ENCODE measurements at places on chromosomes 6 and 20.

DNA sequence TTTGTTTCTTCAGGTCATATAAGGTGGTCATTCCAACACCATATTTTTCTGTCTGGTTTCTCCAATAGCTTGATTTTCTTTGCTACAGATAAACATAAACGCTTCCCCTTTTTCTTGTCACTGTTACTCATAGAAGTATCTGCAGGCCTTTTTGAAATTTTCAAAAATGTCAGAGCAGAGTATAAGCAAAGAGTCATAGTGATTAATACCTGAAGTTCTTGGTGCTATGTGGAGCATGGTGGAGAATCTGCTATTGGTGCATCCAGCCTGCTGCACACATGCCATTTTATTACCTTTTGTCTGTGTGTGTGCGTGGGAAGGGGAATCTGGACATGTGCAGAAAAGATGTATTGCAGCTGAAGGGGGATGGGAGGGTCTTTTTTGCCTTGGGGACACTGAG is 19.7 kb downstream of the STX11 start:
- no peak for DNase-seq

- DNase-seq = no peak
Observed at GRCh38 chr6:142075516-142076101, 57.1 kb upstream of the GJE1 start.

GRCh38 chr20:46438156-46438750 is 31.8 kb upstream of the ELMO2 start:
- no peak for DNase-seq

DNA sequence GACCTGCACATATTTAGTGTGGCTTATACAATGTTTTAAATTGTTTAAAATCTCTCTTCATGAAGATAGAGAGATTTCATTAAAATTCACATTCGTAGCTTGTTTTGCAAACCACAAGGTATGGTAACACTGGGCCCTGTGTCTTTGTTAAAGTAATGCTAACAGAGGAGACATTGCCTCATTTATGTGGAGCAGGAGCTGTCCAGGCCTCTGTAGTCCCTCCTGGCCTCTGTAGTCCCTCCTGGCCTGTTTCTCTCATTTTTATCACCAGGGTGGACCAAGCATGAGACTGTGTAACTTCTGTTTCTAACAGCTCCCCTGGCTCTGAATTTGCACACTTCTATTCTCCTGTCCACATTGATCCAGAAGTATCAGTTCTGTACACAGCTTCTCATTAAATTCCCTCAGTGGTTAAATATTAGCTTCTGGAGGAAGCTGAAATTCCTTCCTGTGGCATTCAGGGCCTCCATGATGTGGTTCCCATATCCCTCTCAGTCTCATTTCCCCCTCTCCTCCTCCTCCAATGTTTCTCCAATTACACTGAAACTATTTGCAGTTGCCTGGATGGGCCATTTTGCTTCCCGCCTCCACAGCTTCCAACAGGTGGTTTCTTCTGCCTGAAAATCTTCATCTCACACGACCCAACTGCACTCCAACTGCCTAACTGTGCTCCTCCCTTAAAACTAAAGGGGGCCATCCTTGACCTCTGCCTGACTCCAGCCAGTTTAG is 340.4 kb downstream of the SYNE1 start:
- no peak for DNase-seq

DNA sequence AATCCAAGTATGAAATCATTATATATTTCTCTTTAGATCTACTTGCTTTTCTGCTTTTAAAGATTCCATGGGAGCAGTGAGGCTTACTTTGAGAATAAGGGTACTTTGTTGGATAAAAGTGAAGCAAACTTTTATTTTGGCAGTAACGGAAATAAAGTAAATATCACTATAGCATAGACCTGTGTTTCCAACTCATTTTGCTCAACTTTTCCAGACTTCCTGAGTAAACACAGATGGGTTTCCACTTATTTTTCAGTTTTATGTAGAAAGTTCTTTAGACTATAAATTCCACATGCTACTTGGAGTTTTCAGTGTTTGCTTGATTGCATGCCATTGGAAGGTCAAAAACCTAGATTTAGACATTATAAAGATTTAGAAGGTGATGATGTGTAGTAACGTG is 6.2 kb downstream of the STX16 start:
- DNase-seq = no peak

GRCh38 chr20:1375515-1375914 is 17.3 kb downstream of the FKBP1A start:
- no peak for DNase-seq

GRCh38 chr20:33441142-33441955 is 2.2 kb downstream of the SNTA1 start:
- DNase-seq = no peak

DNA sequence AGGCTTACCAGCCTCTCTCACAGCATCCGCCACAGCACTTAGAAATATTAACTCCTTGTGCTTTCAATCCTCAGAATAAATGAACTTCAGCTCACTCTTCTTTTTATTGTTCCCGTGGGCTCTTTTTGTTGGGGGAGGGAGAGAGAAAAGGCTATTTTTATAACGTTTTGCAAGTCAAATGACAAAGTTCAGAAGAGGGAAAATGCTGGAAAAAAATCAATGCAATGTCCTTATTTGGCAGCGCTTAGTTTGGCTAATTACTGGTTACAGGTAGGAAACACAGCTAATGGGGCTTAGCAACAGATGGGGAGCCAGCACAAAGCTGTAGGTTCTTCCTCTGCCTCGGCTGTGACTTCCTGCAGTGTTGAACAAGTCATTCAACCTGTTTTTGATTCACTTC is 1067.0 kb upstream of the MAP3K7 start:
- no peak for DNase-seq

GRCh38 chr6:137883400-137884148 is 16.5 kb downstream of the TNFAIP3 start:
- no peak for DNase-seq

- no peak for DNase-seq
Observed at GRCh38 chr6:170393807-170394399, 87.3 kb downstream of the FAM120B start.

DNA sequence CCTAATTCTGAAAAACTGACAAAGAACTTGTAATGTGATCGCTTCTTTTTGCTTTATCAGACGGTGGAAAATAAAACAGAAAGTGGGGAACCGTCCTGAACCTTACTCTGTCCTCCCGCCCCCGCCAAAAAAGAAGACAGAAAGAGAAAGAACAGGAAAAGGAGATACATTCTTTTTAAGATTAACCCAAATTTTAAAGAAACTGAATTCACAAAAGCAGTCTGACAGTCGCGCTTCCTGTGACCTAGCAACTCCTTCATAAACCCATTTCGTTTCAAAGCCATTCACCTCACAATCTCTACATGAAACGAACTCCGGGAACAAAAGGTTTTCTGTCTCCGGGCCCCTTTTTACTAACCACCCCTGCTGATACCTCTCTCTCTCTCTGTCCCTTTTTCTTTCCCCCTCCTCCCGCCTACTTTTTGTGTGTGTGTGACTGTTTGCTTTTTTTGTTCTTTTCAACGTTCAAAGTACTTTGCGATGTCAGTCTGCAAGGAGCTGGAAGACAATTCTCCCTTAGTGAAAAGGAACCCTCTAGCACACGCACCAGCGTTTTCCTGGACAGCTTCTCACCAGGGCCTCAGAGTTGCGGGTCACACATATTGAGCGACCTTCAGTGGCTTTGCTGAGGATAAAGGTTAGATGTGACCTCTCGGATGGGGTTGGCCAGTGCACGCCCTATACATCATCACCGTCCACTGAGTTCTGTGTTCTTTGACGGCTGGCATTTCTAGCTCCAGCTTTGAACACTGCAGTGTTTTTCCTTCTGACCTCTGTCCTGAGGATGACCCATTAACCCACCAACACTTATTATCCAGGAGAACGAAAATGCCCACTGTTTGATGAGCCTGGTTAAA is 530 bp upstream of the NEDD9 start:
- DNase-seq = no peak

GRCh38 chr20:36497856-36498255 is 43.5 kb upstream of the MYL9 start:
- DNase-seq = no peak

DNA sequence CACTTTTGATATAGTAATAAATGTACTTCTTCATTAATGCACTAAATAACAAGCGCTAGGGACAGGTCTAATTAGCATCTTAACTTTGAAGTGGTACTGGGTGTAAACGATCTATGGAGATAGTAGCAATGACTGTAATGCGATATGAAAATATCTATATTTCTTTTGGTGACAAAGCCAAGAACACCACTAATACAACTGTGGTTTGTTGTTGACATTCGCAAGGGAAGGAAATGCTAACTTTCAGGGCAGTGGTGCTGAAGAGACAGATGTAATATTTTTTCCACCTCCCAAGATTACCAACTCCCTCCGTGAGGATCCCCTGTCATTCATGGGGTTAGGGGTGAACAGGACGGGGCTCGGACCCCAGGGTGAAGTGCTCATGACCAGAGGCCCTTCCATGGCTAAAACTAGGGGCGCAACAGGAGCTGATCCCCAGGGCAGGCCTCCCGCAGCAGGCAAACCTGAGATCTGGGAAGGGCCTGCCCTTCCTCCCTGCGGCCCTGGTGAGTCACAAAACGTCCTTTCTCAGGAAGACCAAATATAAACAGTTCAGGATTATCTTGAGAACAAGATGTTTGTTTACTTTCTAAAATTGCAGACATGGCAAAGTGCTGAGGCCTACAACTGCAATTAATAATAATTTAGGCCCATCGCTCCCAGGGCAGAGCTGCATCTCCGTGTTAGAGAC is 65.0 kb upstream of the TOX2 start:
- no peak for DNase-seq

- no peak for DNase-seq
Observed at GRCh38 chr6:83462524-83462923, 31.7 kb upstream of the ME1 start.

- no peak for DNase-seq
Observed at GRCh38 chr6:93676581-93676980, 257.2 kb upstream of the EPHA7 start.

DNA sequence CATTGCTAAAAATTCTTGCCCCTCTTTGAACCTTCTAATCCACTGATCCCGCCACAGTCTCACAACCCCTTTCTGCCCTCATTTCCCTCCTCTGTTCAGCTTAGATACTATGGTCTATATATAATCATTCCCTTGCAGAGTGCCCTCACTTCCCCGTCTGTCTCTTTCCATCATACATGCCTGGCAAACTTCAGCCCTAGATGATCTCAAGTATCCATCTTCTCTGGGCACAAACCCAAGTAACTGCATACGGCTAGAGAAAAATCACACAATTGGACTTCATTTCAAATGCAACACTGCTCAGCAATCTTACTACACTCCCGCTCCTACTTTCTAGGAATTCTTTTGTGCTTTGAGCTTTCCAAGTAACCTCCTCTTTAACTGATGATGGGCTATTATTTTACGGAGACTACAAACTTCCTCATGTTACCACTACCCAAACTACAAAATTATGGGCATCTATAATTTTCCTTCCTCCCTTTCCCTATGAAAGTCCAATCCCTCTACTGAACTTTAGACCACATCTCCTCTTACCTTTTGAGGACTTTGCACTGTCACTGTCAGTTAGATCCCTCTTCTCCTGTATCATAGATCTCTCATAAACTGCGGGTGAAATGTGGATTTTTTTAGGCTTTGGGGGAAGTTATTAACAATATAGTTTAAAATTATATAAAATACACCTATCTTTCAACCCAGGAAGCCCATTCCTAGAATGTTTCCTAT is 135.6 kb downstream of the BTBD9 start:
- no peak for DNase-seq

DNA sequence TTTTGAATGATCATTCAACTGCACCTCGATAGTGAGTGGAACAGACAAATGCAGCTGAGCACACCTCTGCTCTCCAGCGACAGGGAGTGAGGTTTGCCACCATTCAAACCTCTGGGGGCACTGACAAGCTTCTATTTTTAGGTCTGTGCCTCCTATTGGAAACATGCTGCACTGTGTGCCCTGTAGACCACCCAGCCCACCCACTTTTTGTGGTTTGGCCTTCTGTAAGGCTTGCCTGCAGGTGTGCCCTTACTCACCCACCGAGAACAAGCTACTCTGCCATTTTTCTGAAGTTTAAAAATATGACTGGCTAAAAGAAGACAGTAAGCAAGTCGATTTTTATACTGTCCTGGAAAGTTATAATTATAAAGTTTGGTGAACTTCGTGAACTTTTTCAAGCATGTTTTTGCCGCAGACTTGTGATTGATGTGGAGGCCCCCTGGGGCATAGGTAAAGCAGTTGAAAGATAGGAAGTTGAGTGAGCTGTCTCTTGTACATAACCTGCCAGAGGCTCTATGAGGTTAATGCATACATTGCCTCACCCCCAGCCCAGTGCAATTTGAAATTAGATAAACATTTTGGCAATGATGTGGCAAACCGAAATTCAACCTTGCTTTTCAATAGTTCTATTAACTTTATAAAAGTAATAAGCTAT is 53.8 kb downstream of the ADGRG6 start:
- DNase-seq = no peak

DNA sequence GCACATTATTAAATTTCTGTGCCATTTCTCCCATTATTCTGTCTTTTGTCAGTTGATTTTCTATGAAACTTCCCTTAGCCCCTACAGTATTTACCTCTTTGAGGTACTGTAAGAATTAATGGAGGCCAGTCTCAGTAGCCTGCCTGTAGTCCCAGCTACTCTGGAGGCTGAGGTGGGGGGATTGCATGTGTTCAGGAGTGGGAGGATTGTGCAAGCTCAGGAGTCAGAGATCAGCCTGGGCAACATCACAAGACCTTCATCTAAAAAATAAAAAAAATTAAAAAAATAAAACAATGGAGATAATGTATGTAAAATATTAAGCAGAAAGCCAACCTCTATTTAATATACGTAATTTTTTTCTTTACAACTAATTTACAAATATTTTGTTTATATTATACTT is 77.8 kb downstream of the OR2B2 start:
- no peak for DNase-seq

DNA sequence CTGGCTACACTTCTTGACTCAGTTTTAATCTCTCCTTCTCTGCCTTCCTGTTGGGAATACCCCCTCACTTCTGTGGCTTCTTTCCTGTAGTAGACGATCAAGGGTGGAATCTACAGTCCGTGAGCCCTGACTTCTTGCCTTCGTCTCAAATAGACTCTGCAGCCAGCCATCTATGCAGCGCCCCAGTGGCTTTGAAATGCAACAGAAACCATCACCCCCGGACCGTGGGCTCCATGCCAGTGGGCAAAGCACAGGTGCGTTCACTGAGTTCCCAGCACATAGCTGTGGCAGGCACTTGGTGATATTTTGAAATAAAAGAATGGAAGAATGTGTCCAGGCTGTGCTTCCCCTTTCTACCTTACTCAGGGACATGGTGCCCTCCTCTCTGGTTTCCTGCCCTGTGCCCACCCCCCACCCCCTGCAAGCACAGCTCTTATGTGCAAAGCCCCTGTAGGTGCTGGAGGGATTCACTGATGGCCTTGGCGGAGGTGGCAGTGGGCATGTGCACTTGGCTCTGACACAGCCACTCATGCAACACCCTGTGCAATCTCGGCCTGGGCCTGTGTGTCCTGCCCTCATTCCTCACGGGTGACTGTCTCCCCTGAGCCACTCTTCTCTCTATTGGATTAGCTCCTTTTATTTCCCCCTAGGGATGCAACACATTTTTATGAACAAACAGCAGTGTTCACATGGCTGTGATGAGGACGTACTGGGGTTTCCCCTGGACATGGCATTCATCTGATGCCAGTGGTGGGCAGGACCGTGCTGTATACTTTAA is 5.5 kb upstream of the CDSN start:
- DNase-seq = no peak

GRCh38 chr20:33893314-33893713 is 82.2 kb downstream of the CHMP4B start:
- no peak for DNase-seq

All from activated CD4-positive, alpha-beta T cell treated with anti-CD3 and anti-CD28 coated beads for 1 hour (primary cell).